ENCODE measurements at places on chromosomes 3 and 15. TPM values are rescaled to one million over a fixed set of nuclear protein-coding genes. Genes with fewer than 3 reads are reported as not detected.
A peak's percentile ranks its signal among the peaks of the same experiment; 100 is the strongest.

SQOR gene
- 91.2 TPM for total RNA-seq

DNA sequence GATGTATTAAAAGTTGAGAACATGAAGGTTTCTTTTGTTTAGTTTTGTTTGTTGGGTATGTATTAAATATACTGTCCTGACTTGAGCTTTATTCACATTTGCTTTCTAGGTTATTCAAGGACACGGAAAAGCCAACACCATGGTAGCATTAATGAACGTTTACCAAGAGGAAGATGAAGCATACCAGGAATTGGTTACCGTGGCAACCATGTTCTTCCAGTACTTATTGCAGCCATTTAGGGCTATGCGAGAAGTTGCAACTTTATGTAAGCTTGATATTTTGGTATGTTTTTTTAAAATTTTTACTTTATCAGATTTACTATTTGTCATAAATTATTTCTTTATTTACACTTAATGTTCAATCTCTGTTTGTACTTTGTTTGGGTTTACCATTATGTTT, 3.6 kb downstream of the WHAMM start:
- no peak for DNase-seq

- DNase-seq, result no peak
Measured at GRCh38 chr3:12838179-12838965, 3.0 kb downstream of the RPL32 start.

LYZL4 gene
- total RNA-seq, result not detected

GRCh38 chr3:182620723-182621434, 172.4 kb upstream of the ATP11B start:
- DNase-seq, result no peak

DNA sequence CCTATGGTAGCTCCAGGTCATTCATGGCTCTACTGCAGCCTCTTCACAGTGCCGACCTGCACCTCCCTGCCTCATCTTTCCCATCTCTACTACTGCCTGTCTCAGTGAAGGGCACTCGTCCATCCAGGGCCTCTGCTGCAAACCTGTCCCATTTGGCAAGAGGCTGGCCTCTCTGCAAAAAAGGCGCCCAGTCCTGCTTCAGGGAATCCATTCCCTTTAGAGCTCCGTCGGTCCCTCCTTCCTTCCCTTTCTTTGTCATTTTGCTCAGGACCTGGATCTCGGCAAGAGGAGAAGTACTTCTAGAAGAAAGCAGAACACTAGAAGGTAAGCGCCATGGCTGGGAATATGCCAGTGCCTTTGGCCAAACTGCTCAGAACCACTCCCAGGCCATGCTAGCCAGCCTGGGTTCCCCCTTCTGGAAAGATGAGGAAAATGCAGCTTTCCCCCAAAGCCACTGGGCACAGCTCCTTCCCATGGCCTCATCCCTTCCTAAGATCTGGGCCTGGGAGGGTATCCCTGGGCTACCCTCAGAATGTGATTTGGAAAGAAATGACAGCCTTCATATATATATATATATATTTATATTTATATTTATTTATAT, 6.4 kb upstream of the ISL2 start:
- DNase-seq, result no peak

- no peak for DNase-seq
Measured at GRCh38 chr15:81410318-81410753, 36.3 kb upstream of the TMC3 start.

SPSB4 gene
- total RNA-seq, result not detected

DCLK3 gene
- not detected for total RNA-seq

- DNase-seq, result no peak
Measured at GRCh38 chr3:120203016-120203415, 82.0 kb downstream of the GPR156 start.

DNA sequence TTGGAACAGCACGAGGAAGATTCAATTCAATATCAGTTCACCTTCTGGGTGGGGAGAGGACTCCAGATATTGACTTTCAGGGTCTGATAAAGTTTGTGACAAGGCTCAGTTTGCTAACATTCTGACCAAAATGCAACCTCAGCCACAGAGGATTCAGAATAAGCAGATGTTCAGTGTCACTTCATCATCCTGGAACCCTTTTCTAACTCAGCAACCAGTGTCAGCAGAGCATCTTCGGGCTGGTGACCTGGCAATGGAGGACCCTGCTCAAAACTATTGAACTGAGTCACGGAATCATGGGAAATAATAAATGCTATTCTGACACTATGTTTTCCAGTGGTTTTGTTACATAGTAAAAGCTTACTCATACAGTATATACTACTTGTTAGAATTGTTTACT, 433.4 kb upstream of the CFAP20DC start:
- DNase-seq, result no peak

DNA sequence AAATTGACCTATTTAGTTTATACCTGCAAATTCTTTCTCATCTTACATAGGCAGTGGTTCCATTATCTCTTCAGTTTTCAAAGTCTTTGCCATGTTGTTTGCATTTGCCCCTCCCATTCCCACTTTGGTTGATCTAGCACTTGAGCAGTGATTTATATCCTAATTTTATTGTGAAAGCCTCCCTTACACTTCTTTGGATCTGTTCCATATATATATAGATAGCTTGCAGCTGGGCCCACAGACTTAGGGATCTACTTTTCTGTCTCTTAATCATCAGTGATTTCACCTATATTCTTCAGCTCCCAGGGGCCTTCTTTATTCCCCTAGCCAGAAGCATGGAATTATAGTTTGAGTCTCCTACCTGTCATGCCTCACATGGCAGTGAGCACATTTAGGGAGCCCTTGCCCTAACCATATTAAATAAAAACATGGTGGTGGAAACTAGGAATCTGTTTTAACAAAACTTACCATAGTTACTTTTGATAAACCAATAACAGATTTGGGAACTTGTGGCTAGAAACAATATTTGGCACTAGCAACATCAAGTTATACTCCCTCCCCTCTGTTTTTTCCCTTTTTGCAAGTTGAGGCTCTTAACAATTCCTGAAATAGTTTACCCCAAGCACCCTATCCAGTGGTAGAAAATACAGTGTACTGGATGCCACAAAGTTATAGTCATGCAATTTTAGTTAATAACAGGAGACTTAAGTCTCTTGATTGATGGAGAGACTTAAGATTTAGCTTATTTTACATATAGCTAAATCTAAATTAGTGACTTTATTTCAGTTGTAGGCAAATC, 41.7 kb downstream of the ARIH1 start:
- no peak for DNase-seq

DNA sequence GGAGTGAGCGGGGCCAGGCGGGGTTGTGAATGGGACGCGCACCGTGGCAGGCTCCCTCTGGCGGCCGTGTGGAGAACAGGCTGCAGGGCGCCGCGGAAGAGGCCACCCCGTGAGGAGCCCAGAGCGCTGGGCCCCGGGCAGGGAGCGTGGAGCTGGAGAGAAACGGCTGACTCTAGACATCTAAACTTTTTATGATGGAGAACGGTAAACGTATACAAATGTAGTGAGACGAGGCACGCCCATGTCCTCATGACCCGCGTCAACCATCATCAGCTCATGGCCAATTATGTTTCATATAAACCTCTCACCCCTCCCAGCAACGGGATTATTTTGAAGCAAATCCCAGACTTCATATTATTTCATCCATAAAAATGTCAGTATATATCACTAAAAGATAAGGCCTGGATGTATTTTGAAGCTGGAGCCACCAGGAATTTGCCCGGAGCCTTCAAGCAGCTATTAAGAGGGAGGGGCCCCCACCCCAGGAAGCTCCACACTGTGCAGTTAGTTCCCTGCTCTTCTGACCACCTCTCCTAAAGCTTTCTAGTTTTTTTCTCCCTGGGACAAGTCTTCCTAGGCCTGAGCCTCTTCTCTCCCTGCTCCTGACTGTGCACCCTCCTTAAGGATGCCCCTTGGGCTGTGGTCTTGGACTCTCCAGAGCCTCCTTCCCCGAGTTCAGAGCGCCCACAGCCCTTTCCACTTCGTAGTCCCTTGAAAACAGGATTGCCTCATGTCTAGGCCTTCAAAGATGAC, 149.5 kb downstream of the SMAD6 start:
- peak; percentile 83 for DNase-seq

DNA sequence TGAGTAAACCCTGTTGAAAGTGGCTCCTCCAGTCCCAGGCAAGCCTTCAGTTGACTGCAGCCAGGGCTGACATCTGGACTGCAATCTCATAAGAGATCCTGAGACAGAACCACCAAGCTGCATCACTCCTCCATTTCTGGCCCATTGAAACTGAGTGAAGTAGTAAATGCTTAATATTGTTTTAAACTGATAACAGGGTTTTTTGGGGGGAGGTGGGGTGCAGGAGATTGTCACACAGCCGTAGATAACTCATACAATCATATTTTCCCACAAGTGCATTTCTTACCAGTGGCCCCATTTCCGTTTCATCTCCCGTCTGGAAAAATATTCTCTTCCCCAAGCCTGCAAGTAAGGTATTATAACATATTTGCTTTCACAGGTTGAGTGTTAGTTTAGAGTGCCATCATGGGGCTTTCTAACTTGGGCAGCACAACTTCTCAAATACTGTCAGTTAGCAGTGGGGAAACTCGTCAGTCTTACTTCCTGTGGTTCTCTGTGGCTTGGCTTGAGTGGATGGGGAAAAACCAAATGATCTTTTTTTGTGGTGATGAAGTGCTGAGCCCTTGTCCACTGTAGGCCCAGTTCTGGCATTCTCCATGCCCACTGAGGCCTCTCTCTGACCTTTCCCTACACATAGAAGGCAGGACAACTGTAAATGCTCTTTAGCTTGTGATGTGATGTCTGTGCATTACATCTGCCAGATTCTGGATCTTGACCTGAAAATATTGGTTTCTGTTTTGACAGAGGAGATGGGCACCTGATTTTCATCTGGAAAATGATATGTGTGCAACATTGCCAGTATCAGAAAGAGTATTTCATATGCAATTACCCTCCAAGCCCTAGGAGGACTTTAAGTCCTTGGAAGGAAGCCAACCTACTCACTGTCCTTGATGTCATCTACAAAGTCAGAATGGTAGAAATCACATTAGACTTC, 90.1 kb upstream of the BHLHE40 start:
- peak; percentile 84 for DNase-seq

DNA sequence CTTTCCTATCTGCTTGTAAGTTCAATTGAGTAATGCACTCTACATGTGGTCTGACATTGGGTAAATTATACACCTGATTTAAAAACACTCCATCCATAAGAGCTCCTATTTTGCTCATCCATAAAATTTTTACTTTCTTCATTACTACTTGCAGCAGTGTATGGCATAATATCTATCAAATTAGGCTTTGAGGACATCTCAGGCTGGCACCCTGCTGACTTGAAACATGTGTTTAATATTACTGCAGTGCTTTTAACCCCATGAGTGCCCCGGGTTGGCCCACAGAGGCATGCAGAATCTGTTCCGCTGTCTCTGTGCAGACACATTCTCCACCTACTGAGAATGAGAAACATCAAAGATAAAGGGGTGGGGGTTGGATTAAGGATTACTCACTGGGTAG, 249.9 kb upstream of the DNAJC19 start:
- no peak for DNase-seq

- DNase-seq, result no peak
Measured at GRCh38 chr3:116444819-116445310, 422 bp downstream of the LSAMP start.

GOLGA8R gene
- total RNA-seq, result 70.9 TPM

GRCh38 chr3:73866846-73867245, 242.1 kb upstream of the PDZRN3 start:
- no peak for DNase-seq

GRCh38 chr15:68494573-68495110, 62.7 kb upstream of the ITGA11 start:
- no peak for DNase-seq

CPN2 gene
- not detected for total RNA-seq

STIMATE gene
- total RNA-seq, result 19.8 TPM

GRCh38 chr15:74793135-74794028, 11.5 kb downstream of the CSK start:
- peak; percentile 81 for DNase-seq

DNA sequence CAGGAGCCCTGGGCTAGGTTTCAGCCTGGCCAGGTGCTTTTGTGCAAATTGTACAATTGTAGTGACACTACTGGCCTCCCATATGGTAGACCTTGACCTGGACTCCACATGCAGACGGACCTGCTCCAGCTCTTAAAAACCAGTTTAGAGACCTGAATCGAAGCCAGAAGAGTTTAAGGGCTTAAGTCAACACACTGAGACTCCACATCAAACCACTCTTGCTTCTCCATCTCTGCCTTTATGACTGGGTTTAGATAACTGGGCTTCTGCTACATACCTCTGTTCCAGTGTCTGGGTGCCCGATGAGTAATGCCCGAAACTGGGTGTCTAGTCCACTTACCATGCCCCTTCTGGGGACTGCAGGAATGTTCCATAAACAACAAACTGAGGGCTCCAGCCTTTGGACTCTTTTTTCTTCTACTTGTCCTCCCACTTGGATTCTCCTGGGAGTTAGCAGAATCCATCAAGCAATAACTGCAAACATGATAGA, 32.8 kb downstream of the TMEM212 start:
- DNase-seq, result no peak

NLGN1 gene
- total RNA-seq, result not detected

TM4SF1 gene
- not detected for total RNA-seq

DNA sequence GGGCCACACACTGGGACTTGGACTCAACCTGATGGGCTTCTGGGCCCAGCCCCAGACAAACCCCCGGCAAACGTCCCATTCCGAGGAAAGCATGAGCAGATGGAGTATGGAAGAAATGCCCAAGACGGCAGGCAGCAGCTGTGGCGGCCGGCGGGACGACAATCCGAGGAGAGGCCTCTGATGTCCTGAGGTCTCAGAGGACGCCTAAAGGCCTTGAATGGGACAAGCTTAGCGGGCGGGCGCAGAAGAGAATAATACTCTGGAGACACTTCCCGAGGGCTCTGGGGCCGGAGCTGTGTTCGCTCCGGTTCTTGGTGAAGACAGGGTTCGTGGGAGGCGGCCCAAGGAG, 482 bp upstream of the OGG1 start:
- DNase-seq, result no peak

Measured in natural killer cell treated with Interleukin-12 subunit alpha and Interleukin-12 subunit beta and Interleukin-15 and Interleukin-18, amount 100 ng/mL, for 72 hours (primary cell).